ENCODE measurements at places on chromosomes 6 and 20. TPM values are rescaled to one million over a fixed set of nuclear protein-coding genes. Genes with fewer than 3 reads are reported as not detected.

MEI4 gene
- 1.2 TPM for total RNA-seq

PCSK2 gene
- 0.82 TPM for total RNA-seq

ZNF831 gene
- 0.35 TPM for total RNA-seq

CLPSL2 gene
- total RNA-seq: not detected

CST5 gene
- not detected for total RNA-seq

TCF21 gene
- total RNA-seq: 73.6 TPM

MDFI gene
- total RNA-seq: 45.7 TPM

TBX18 gene
- total RNA-seq: 16.4 TPM

EPPIN gene
- total RNA-seq: not detected

ROMO1 gene
- 237 TPM for total RNA-seq

Measured in metanephros (tissue), 2 donors.